ENCODE measurements at places on chromosomes 13 and 19.
A peak's percentile ranks its signal among the peaks of the same experiment; 100 is the strongest.

DNA sequence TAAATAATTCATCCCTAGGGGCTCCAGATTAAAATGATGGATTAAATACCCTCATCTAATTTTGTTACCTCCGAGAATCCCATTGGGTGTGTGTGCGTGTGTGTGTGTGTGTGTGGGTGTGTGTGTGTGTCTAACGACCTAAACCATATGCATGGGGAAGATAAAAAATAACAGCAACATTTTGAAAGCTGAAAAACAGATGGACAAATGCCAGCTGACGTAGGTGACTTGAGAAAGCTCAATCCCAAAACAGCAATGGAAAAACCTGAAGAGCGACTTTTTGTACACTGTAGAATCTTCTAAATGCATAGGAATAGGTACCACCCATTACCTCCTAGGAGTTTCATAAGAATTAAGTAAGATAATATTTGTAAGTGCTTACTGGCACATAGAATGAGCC lies 8.7 kb upstream of the RPL21 start:
- no peak for ATAC-seq

DNA sequence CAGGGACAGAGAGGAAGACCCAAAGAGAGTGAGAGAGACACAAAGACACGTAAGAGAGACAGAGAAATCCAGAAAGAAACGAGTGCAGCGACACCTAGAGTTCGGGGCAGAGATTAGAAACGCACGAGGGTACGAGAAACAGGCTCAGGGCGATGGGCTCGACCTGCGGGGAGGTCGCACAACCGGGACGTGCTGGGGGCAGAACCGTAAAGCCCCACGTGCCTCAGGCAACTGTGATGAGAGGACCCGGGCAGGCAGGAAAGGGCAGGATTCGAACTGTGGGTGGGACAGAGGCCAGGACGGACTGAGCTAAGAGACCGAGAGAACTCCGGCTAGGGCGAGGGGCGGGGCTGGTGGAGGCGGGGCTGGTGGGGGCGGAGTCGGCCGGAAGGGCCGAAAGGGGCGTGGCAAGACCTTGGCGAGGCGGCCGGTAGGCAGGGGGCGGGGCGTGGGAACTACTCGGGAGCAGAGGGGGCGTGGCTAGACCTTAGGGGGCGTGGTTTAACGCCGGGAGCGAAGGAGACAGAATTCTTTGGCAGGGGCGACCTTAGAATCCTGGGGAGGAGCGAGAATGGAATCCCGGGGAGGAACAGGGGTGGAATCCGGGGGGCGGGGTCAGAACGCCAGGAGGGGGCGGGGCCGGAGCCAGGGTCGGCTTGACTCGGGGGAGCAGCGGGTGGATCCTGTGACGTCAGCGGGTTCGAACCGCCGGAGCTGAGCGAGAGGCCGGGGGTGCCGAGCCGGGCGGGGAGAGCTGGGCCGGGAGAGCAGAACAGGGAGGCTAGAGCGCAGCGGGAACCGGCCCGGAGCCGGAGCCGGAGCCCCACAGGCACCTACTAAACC lies at the start of gene NECTIN2:
TSS of gene NECTIN2 (plus strand) at position 686 of the 843 bp plus-strand sequence. CDS start 229 bp downstream, outside the sequence.
- ATAC-seq: peak; percentile 57

GRCh38 chr19:10568062-10568825 lies 535 bp downstream of the CDKN2D start:
- peak; percentile 8 for ATAC-seq

GRCh38 chr13:30235216-30235615 lies 72.1 kb downstream of the KATNAL1 start:
- no peak for ATAC-seq

- no peak for ATAC-seq
Observed at GRCh38 chr13:45473627-45474026, 8.9 kb downstream of the COG3 start.

Measured in activated CD4-positive, CD25-positive, alpha-beta regulatory T cell treated with anti-CD3 and anti-CD28 coated beads, Interleukin-2, amount 50 U/mL, for 24 hours (primary cell).